Stimulated activated CD4-positive, alpha-beta T cell treated with anti-CD3 and anti-CD28 coated beads, Interleukin-1b, Interleukin-23, amount 100 ng/mL, for 1 hour (primary cell): ENCODE measurements at places on chromosomes 3 and 15.

GRCh38 chr3:114119776-114120175 lies 59.1 kb downstream of the DRD3 start:
- no peak for DNase-seq

- no peak for DNase-seq
Observed at GRCh38 chr3:21729888-21730459, 21.0 kb downstream of the ZNF385D start.

DNA sequence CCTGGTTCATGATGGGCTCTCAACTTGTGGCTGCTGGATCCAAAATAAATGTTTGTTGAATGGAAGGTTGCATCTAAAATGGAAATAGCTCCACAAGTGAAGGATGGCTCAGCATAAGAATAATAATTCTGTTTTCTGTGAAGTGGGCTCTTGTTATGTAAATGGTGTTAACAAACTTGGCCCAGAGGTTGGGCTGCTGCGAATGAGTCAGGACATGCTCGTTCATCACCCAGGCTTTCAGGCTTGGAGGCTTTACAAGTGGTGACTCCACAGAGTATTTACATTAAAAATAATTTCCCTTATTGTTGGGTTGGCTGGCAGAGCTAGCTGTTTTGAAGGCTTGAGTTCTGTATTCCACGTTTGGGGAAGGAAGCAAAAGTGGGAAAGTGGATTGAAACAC lies 60.5 kb downstream of the ITGB5 start:
- DNase-seq, result no peak

- DNase-seq, result no peak
Observed at GRCh38 chr3:113948015-113948917, 453 bp downstream of the ZDHHC23 start.

DNA sequence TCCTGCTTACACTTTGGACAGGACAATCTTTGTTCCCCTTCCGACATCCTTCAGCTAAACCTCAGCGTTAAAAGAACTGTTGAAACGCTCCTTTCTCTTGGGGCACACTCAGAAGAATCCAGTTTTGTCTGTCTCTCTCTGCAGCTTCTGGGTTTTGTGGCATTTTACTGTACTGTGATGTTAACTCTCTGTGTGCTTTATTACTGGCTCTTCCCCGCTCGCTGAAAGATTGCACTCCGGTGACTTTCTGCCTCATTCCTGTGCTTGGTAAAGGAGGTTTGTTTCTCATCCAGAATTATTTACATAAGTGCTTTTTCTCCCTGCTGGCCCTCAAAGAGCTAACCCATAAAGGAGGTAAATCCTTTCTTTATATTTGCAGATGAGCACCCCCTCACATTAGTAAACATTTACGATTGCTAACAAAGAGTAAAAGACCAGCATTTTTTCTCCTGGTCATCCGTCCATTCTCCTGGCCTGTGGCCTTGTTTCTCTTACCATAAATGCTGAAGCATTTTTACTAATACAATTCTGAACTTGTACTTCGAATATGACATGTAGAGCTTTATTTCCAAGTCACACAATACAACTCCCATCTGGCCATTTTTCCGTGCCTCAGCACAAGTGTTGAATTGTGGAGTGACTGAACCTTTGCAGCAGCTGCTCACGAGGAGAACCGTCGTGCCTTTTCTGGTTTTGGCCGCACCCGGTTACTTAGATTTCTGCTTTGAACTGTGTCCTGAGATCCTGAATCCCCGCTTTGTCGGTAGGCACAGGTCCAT lies 69.3 kb upstream of the RPL35A start:
- DNase-seq, result no peak

GRCh38 chr3:188196232-188196990 lies 42.5 kb downstream of the LPP start:
- no peak for DNase-seq

- DNase-seq, result peak; percentile 88
Observed at GRCh38 chr3:161220850-161221753, at the start of gene NMD3. Gene NMD3 (plus strand): TSS chr3:161221311. CDS start chr3:161222014, 703 bp downstream.

DNA sequence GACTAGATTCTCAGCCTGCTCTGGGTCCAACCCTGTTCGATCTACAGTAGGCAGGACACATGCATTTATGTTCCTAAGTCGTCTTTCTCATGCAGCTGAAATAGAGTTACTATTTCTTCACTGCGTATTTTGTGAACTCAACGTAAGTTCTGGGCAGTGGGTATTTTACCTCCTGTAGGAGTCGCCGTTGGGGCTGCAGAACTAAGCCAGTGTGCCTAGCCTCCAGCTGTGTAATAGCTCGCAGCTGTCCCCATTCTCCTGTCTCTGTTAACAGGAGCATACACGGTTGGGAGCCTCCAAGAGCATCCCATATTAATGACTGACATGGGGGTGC lies 58.4 kb upstream of the HRH1 start:
- DNase-seq, result no peak

- DNase-seq, result no peak
Observed at GRCh38 chr3:12439161-12439940, 44.9 kb upstream of the TSEN2 start.

- DNase-seq, result no peak
Observed at GRCh38 chr3:99544786-99545281, 93.6 kb upstream of the COL8A1 start.

GRCh38 chr3:147513785-147514184 lies 104.6 kb downstream of the ZIC1 start:
- DNase-seq, result no peak

DNA sequence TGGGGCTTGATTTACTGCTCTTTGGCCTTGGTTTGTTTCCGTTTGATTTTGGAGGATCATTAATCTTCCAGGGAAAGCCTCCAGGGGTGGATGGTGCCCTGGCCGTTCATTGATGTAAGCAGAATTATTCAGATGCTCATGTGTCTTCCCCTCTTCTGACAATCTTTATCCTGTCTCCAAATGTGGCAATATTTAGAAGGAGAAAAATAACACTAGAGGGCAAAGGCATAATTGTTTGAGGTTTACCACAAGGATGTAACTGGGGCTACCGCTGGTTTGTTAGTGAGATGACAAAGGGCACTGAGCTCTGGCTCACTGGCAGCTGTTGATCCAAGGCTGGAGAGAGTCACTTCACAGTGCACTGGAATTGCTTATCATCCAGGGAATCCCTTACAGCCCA lies 18.2 kb upstream of the PLCL2 start:
- no peak for DNase-seq

- no peak for DNase-seq
Observed at GRCh38 chr15:95549168-95549738, 781.2 kb upstream of the NR2F2 start.

DNA sequence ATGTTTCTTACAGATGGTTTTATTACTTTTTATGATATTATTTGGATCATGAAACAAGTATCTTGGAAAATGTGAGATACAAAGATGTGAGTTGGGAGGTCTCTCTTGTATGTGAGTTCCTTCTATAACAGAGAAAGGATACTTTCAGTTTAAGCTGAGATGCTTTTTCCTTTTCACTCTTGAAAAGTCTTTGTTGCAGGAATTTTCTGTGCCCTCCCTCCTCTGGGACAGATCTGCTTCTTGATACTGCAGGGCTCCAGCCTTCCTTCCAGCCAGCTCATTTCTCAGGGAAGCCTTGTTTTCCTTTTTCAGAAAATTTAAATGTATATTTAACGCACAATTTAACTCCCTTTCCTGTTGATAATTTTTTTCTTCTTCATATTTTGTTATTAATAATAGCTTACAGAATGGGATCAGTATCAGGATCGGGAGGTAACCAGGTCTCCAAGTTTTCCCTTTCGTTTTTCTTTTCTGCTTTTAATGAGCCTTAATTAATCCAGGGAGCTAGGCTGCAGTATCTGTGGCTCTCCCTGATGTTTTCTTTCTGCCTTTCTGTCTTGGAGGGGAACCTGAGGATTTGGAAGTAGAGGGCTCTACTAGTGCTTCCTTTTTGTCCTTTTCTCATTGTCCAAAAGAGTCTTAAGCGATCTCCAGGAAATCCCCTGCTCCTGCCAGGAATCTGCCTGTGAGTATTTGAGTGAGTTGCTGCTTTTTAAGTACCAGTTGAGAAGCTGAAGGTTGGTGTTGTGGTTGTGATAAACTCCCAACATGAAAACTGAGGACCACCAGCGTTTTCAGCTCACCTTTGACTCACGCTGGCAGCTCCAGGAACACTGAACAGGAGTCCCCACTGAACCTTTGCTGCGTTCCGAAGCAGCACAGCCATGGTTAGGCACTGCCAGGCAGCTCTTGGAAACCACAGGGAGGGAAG lies 105.7 kb downstream of the IGF1R start:
- no peak for DNase-seq

DNA sequence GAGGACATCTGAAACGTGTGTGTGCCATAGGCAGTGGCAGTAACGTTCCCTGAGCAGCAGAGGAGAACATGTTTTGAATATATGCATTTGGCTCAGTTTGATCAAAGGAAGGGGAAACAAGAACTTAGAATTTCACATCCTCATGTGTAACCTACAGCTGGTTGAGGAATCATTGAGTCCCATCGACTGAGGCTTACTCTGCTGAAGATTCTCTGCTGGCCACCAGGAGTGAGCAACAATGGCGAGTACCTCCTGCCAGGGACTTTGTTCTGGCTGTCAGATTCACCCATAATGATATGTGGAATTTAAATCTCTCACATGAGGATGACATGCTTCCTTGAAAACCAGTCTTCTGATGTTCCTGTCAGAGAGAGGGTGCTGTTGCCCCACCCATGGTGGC lies 21.3 kb downstream of the GORASP1 start:
- no peak for DNase-seq

DNA sequence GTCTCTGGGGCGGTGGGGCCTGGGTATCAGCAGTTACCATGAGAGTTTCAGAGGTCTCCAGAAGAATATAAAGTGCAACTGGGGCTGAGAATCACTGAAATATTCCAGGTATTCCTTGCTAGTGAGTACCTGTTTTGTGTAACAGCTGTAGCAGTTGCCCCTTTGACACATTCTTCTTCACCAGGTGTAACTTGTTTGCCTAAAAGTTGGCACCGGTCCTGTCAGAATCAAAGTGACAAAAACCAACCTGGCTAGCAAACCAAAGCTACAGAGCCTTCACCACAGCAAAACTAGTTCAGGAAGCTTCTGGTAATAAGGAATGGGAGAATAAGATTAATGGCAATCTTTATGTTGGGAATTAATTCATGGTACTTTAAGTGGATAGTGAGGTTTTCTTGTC lies 296.0 kb downstream of the NAALADL2 start:
- DNase-seq, result no peak

GRCh38 chr3:149376718-149377407 lies 586 bp downstream of the TM4SF1 start:
- no peak for DNase-seq

- no peak for DNase-seq
Observed at GRCh38 chr15:84638103-84638502, 16.0 kb downstream of the WDR73 start.

- peak; percentile 57 for DNase-seq
Observed at GRCh38 chr15:78131295-78132061, at the start of gene CIB2. Gene CIB2 (minus strand): TSS chr15:78131445. CDS start chr15:78131215, 230 bp downstream.

DNA sequence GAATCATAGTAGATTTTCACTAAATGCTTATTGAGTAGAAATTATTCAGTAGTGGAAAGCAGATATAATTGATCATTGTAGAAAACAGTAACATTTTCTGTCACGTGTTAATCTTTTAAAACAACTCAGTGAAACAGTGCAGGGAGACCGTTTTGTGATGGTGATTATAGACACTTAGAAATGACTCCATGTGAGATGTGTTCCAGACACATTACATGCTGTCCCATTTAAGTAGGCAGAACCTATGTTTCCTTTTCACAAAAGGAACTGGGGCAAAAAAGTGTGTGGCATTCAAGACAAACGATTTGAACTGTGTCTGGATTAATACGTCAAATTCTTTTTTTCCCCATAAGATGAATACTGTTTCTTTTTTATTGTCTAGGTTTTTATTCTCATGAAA lies 126.5 kb downstream of the TCF12 start:
- no peak for DNase-seq

DNA sequence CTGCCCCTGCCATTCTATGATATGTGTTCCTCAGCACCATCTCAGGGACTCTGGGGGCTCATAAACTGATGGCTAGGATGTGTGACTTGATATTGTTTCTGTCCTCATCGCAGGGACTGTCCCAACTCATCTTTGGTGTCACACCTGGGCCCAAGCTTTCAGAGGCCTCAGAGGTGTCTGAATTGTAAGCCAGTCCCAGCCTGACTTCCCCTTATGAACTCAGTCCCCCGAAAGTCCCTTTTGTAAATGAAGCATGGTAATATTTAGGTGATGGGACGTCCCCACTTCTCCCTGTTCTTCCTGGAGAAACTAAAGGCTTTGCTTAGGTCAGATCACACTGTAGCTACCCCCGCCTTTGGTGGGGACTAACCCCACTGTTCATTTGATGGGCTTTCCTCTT lies 142.4 kb upstream of the TLE3 start:
- no peak for DNase-seq

GRCh38 chr3:16334909-16335308 lies 69.9 kb downstream of the OXNAD1 start:
- DNase-seq, result no peak

DNA sequence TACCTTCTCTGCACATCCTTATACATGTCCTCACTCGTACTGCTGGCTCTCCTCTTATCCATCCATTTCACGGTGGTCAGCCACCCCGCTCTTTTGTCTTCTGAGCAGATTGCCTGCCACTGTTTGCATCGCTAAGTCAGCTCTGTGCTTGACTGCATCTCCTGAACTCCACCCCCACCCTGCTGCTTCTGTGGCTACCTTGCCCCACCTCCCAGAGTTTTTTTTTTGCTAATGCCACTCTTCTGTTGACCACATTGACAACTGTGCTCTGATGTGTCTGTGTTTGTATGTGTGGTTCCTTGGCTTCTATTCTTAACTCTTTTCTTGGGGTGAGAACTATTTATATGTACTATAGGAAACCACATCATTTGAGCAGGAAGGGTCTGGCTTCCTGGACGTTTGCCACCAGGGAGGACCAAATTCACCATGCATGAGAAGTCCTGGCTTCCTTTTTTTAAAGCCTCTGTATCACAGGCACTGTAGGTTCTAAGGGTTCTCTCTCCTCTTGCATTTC lies 12.8 kb upstream of the MTMR10 start:
- DNase-seq, result no peak
